LoVo (cell line): ENCODE measurements at places on chromosomes 11 and 22.

GRCh38 chr22:23109441-23109978, 32.3 kb downstream of the RSPH14 start:
- no peak for DNase-seq

- DNase-seq: no peak
These were observed 65.9 kb downstream of the SNX19 start for GRCh38 chr11:130850185-130850944.

DNA sequence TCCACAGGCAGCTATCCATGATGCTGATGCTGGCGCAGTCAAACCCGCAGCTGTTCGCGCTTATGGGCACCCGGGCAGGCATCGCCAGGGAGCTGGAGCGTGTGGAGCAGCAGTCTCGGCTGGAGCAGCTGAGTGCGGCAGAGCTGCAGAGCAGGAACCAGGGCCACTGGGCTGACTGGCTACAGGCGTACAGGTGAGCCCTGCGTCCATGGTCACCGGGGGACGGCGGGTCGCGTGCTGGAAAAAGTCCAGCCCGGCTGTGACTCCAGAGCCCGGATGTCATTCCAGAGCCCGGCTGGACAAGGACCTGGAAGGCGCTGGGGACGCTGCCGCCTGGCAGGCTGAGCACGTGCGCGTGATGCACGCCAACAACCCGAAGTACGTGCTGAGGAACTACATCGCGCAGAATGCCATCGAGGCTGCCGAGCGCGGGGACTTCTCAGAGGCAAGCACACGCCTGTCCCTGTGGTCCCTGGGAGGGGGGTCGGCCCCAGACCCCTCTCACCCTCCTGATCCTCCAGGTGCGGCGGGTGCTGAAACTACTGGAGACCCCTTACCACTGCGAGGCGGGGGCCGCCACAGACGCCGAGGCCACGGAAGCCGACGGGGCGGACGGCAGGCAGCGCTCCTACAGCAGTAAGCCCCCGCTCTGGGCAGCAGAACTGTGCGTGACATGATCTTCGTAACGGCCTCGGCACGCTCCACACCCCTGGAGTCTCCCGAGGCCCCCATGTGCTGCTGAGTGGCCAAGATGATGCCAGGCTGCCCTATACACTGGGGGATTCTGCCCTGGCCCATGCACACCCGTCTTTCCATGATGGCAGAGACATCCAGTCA, 16.1 kb downstream of the SELENOO start:
- no peak for DNase-seq

DNA sequence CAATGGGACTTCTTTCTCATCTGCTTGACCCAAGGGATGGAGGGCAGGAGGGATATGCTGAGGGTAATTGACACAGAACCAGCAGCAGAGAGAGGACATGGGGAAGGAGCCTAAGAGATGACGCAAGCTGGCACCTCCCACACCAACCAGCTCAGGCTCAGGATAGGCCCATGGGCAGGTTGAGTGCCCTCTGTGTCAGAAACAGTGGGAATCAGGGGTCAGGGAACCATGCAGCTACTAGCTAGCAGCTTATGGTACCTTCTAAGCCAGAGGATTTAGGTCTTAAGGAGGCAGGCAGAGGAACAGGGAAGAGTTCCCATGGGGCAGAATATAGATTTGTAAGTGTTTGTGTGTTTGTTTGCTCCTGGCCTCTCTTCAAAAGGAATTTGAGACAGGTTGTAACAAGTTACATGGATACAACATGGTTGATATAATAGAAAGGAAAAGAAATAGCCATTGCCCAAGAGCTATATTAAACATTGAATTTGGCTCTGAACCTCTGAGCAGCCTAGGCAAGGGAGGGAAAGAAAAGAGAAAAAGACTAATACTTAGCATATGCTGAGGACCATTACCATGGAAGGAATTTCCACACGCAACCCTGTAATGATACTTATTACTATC, 39.9 kb upstream of the NAV2 start:
- no peak for DNase-seq

DNA sequence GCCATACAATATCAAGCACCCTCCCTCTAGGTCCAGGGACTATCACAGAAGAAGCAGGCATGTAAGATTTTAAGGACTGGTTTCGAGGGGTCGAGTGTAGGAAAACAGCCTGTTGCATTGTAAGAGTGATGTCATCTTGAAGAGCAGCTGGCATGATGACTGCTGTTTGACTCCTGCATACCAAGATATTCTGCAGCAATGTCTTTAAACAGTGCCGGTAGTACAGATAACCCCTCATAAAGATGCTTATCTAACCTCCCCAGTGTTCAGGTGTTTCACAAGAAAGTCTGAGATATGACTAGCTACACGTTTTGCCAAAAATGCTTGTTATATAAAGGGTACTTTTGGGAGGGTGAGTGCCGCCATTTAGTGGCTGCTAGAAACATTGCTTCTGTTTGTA, 12.0 kb downstream of the FAM111A start:
- DNase-seq: no peak

GRCh38 chr22:37164505-37164887, 14.8 kb upstream of the IL2RB start:
- DNase-seq: no peak

DNA sequence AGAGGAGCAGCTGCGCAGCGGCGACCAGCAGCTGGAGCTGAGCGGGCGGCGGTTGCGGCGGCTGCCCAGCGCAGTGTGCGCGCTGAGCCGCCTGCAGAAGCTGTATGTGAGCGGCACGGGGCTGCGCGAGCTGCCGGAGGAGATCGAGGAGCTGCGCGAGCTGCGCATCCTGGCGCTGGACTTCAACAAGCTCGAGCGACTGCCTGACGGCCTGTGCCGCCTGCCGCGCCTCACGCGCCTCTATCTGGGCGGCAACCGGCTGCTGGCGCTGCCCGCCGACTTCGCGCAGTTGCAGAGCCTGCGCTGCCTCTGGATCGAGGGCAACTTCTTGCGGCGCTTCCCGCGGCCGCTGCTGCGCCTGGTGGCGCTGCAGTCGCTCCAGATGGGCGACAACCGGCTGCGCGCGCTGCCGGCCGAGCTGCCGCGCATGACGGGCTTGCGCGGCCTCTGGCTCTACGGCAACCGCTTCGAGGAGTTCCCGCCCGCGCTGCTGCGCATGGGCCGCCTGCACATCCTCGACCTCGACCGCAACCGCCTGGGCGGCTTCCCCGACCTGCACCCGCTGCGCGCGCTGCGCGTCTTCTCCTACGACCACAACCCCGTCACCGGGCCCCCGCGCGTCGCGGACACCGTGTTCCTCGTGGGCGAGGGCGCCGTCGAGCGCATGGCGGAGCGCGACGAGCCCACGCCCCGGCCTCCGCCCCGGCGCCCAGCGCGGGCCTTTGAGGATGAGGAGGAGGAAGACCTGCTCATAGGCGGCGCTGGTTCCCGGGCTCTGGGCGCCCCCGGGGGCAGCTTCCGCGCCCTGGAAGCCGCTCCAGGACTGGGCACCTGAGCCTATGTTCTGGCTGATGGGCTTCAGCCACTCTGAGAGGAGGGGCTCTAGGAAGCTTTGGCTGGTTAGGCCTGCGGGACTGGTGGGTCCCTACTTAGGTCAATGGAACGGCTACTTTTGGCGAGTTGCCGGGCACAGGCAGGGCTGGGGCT, 787 bp downstream of the LRRC10B start:
- DNase-seq: peak; percentile 43

DNA sequence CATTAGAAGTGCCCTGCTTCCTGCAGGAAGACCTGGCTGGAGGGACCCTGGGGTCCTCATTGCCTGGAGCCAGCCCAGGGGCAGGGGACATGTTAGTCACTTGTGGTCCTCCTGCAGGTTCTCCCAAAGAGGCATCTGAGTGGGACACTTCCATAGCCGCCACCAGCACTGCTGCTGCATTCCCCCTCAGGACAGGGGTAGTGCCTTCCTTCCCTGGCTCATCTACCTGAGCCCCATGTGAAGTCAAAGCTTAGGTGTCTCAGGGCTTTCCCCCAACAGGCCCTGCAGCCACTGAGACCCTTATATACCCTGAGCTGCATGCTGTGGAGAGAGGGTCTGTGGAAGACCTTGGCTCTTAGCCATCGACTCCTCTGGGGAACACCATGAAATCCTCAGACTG, 45.0 kb upstream of the VPREB1 start:
- no peak for DNase-seq

- no peak for DNase-seq
These were observed 1045.3 kb downstream of the BRD1 start for GRCh38 chr22:48782326-48782725.

DNA sequence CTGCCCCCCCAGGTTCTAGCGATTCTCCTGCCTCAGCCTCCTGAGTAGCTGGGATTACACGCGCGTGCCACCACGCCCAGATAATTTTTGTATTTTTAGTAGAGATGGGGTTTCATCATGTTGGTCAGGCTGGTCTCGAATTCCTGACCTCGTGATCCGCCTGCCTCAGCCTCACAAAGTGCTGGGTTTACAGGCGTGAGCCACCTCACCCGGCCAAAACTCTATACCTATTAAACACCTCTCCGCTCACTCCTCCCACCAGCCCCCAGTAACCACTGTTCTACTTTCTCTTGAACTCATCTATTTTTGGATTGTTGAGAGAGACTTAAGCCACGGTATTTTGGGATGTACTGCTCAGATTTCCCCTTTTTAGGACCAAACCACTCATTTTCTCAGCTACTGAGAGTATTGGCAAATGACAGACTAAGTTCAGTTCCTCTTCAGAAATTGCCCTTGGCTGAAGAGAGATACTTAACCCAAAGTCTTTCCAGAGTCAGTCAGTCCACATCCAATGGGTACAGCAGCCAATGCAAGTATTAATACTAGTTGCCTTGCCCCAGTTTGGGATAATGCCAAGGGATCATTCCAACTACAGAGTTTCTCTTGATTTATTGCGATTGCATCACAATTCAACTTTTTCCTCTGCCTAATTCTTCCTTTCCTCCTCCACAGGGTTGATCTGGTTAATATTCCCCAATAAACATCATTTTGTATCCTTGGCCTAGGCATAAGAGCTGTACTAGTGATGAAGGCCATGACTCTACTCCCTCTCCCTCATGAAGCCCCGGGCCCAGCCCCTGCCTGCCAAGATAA, 36.8 kb upstream of the CSTF3 start:
- DNase-seq: no peak

DNA sequence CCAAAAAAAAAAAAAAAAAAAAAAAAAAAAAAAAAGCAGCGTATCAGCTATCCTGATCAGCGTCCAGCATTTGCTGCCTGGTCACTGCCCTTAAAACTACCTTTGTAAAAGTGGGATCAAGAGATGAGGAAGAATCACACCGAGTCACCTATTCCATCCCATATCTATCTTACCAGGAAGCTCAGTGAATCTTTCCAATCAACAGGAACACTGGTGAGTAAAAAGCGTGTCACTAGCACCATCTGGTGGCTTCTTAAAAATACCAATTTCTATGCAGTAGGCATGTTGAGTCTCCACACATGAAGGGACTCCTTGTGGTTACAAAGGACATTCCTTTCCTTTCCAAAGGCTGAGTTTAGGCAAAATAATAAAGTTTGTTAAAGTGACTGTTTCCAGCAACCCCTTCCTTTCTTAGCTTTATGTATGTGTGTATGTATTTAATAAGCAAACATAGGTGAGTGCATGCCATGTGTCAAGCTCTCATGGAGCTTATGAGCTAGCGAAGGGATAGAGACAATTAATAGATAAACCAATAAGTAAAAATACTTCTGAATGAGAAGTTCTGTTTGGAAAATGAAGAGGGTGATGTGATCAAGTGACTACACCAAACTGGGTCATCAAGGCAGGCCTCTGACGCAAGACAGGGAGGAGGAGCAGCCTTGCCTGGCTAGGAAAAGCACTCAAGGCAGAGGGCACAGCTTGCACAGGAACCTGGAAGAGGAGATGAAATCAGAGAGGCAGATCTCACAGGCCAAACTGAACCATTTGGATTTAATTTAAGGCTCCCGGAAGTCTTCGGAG, 13.9 kb upstream of the TP53AIP1 start:
- peak; percentile 80 for DNase-seq

DNA sequence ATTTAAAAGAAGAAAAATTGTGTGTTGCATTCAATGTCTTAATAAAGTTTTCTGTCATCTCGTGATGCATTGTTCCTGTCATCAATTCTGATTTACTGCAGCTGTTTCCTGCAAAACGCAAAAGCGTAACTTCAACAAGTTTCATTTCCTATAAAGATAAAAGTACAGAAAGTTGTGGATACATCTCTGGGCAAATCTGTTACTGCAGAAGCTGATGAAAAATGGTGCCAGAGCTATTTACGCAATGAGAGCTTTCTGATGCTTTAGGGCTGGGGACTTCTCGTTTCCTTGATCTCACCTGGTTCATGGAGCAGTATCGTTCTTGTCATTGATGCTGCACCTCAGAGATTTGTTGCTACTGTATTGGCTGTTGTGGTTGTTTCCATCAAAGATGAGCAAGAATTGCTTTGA, 15.5 kb upstream of the MS4A12 start:
- no peak for DNase-seq
